ENCODE measurements at places on chromosomes 16 and 17.

- DNase-seq: no peak
These were observed 48.9 kb downstream of the IRX6 start for GRCh38 chr16:55372792-55373488.

DNA sequence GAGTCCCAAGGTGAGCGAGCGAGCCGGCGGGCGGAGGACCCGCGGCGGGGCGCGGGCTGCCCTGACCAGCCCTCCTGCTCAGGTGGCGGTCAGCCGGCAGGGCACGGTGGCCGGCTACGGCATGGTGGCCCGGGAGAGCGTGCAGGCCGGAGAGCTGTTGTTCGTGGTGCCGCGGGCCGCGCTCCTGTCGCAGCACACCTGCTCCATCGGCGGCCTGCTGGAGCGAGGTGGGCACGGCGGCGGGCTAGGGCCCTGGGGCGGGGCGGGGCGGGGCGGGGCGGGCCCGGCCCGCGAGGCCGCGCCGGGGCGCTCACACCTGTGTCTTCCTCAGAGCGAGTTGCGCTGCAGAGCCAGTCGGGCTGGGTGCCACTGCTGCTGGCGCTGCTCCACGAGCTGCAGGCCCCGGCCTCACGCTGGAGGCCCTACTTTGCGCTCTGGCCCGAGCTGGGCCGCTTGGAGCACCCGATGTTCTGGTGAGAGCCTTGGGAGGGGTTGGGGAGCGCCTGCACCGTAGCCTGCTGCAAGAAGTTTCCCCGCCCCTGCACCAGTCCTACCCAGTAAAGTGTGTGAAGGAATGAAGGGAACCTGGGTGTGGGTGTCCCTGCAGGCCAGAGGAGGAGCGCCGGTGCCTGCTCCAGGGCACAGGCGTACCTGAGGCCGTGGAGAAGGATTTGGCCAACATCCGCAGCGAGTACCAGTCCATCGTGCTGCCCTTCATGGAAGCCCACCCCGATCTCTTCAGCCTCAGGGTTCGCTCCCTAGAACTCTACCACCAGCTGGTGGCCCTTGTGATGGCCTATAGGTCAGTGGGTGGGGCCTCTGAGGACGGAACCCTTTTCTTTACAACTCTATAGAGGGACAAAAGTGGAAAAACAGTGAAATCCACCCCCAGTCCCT lies 802 bp downstream of the SETD6 start:
- no peak for DNase-seq

DNA sequence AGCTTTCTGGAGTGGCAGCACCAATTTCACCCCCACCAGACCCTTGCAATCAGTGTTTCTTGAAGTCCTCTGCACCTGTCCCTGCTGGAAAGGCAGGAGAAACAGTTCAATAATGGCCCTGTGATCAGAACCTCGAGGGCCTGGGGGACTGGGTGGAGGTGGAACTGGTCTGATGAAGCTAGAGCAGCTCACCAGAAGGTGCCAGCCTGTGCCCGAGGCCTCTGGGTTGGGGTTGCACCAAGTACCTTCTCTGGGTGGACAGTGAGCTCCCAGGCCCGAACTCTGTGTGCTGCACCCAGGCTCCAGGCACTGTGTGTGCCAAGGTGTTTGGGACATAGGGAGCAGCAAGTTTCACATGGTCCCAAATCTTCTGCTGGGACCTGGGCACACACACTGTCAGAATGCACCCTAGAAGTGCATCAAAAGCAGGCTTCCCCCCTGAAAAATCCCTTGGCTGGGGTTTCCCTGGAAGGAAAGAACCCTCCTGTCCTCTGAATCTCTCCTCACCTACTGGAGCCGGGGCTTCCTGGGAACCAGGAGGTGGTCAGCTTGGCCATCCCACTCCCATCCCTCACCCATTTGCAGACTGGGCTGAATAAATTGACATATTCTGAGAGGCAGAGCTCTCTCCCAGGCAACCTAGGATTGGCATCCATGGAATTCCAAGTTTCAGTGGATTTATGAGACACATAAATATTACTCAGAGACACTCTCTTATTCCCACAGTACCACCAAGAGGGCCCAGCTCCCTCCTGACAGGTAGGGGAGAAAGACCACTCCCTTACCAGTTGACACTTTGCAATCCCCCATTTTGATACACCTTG lies 17.4 kb downstream of the CD300LG start:
- DNase-seq: no peak

DNA sequence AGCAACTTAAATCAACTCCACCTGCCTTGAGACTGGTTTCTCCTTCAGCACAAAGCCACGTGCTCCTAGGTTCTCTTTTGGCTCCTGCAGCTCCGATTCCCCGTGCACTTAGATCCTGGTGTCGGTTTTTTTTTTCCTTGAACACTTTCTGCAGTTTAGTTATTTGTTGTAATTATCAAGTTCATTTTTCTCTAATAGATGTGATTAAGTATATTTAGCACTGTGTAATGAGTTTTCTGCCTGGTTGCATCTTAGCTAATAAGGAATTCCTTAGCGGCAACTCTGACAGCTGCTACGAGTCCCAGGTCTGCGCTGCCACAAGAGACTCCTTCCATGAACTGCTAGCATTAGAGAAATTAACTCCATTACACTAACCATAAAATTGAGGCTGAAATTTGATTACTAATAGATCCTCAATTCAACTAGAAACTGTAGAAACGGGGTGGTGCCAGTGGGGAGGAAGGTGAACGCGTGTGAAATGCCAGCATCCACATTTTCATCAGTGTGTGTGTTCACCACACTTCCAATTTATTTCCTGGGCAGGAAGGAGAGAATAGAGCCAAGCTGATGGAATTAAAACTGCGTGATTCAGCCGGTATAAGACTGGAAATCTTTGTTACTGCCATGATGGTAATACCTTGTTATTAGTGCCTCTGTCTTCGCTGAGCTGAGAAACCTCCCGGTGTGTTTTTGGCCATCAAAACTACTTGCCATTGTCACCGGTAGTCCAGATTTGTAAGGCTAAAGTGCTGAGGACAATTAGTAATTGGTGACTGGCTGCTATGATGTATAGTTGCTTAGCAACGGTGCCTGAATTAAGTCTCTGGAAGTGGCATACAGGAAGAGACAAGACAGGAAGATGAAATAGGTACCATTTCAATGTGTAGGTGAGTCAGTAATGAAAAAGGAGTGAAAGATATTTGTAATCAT lies 232.4 kb downstream of the IRX3 start:
- no peak for DNase-seq

DNA sequence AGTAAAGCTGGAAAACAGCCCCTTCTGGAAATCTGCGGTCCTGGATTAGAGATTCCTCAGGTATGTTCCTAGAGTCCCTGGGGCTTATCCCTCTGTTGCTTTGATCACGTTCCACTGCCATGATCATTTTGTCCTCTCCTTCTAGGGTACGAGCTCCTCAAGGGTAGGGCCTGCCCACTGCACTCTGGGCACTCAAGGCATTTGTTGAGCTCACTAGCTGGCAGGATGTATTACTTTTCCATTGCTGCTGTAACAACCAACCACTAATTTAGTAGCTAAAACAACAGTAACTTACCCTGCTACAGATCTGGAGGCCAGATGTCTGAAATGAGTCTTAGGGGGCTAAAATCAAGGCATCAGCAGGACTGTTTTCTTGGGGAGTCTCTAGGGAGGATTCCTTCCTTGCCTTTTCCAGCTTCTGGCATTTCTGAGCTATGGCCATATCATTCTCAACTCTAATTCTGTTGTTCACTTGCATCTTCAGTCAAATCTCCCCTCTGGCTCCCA lies 65.7 kb downstream of the ARSG start:
- DNase-seq: no peak
